ENCODE measurements at places on chromosomes 1 and 21.

DNA sequence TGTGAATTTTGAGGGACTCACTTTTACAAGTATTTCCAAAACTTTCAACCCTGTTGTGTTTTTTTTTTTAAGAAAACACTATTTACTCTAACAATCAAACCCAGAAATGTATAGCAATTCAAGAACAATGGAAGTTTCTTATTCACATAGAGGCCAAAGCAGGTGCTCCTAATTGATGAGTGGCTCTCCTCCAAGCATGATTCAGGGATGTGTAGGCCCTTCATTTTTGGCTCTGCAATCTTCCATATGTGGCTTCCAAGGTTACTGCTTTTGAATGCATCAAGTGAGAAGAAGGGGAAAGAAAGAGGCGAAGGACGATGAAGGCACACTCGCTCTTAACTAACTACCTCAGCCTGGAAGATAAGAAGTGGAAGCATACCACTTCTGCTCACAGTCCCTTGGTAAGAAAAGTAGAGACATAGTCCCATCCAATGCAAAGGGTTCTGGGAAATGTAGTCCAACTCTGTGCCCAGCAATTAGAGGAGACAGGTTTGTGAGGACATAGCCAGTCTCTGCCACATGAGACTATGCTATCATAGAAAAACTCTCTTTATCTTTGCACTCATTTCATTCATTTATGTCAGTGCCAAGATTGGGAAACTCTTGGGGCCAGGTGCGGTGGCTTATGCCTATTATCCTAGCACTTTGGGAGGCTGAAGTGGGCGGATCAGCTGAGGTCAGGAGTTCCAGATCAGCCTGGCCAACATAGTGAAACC is 46.0 kb downstream of the OPTC start:
- DNase-seq: no peak

- DNase-seq: no peak
These were observed 149.5 kb downstream of the TTLL7 start for GRCh38 chr1:83849191-83850061.

- DNase-seq: no peak
These were observed 133.2 kb downstream of the MAP3K21 start for GRCh38 chr1:233460692-233461091.

DNA sequence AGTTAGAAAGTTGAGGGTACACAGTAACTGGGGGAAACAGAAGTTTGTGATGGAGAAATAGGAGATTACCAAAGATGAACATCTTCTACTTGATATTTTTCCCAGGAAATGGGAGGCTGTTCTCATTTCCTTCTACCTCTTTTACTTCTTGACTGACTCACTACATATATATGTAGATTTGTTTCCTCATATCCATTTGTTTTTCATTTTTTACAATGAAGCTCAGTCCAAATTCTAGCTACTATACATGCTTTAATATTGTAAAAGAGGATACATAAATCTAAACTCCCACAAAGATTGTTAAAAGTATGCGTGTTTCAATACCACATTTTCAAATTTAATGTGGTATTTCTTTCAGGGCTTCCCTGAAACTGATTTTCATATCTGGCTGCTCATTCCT is 366.6 kb upstream of the NCAM2 start:
- no peak for DNase-seq

DNA sequence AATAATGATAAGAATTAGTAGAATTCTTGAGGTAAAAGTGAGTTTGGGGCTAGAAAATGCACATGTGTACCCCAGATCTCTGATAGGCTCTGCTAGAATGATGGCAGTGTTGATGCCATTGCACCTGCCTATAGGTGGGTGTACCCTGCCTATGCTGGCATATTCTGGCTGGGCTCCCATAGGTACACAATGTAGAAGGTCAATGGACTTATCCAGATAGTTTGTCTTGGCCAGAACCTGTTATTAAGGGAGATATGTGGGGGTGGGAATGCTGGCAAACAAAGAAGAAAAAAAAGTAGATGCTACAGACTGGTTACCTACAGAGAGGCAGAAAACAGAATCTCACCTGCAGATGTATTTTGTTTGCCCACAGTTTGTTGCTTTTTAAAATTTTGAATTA is 14.1 kb upstream of the KLHDC8A start:
- no peak for DNase-seq

DNA sequence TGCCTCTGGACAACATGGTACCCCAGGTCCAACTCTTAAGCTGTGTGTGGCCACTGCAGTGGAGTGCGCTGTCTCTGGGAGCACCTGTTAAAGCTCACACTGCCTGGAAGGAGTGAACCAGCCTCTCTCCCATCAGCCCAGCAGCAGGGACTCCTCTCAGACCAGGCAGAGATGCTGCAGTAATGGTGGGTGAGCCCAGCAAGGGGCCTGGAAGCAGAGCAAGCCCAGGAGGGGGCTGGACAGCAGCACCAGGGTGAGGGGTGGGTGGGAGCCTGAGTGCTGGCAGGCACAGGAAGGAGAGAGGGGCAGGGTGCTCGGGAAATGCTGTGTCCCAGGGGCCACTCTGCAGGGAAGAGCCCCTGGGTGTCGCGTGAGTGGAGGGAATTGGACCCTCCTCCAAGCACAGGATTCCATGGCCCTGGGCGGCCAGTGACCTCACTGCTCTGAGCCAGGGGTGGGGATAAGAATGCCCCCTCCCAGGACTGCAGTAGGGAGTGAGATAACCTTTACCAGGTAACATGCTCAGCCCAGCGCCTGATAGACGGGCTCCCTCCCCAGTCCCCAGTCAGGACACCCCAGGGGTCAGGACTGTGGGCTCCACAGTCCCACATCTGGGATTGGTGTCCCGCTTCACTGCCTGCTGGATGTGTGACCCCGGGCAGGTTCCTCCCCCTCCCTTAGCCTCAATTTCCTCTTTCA is 313.1 kb downstream of the MATN1 start:
- DNase-seq: no peak

GRCh38 chr1:51926171-51926812 is 47.8 kb upstream of the NRDC start:
- no peak for DNase-seq

GRCh38 chr1:160706526-160707235 is 4.9 kb downstream of the CD48 start:
- no peak for DNase-seq

GRCh38 chr1:220067269-220068204 is 21.2 kb upstream of the EPRS1 start:
- DNase-seq: no peak

GRCh38 chr1:109283748-109284600 is 1.0 kb upstream of the PSRC1 start:
- DNase-seq: no peak

GRCh38 chr21:46540087-46540710 is 64.7 kb downstream of the S100B start:
- no peak for DNase-seq

DNA sequence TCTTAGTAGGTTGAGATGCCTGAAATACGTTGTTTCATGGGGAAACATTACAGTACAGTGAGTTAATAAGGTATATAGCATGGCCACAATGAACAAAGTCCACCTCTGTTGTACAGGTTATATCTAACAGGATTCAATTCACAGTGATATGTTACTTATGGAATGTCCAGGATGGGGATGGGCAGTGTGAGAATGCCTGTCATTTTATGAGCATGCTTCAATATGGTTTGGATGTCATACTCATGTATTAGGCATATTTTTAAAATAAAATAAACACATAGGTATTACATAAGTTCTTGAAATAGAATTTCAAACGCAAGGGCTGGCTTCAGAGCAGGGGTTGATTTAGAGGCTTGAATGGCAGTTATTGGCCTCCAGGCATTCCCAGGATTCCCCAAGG is 6.1 kb upstream of the PHLDA3 start:
- no peak for DNase-seq

GRCh38 chr1:111334169-111334568 is 43.5 kb downstream of the CHIA start:
- DNase-seq: no peak

GRCh38 chr1:203359010-203359571 is 8.2 kb upstream of the FMOD start:
- no peak for DNase-seq

- no peak for DNase-seq
These were observed 1.6 kb downstream of the RASSF5 start for GRCh38 chr1:206508956-206509355.

- DNase-seq: no peak
These were observed 125.3 kb downstream of the TRABD2B start for GRCh38 chr1:47871799-47872353.

DNA sequence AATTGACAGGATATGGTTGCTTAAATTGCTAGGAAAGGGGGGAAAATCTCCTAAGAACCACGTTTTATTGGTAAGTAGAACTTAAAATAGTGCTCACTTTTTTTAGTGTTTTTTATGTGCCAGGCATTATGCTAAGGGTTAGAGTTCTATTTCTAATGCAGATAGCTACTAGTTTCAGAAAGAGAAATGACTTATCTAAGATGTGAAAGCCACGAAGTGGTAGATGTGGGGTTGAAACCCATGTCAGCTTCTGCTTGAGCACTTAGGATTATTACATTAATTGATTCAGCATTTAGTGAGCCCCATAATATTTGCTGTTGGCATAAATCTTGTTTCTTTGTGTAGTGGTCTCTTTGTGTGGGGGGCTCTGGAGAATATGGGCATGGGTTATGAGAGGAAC is 24.7 kb downstream of the CACHD1 start:
- no peak for DNase-seq

DNA sequence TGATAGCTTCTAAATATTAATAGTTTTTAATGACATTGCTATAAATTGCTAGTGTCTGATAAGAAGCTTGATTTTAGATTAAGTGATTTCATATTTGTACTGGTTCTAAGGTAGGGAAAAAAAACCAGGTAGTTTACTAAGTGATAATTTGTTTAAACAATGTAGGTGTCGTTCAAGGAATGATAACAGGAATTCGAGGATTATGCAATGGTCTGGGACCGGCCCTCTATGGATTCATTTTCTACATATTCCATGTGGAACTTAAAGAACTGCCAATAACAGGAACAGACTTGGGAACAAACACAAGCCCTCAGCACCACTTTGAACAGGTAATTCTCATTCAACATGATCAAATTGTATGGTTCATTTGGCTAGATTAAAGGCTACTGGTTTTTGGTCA is 52.4 kb downstream of the SASS6 start:
- no peak for DNase-seq

GRCh38 chr1:201019321-201019977 is 4.1 kb downstream of the KIF21B start:
- DNase-seq: no peak

GRCh38 chr1:47196622-47197021 is 6.8 kb upstream of the PDZK1IP1 start:
- DNase-seq: no peak
